ENCODE measurements at places on chromosomes 3 and 15.

DNA sequence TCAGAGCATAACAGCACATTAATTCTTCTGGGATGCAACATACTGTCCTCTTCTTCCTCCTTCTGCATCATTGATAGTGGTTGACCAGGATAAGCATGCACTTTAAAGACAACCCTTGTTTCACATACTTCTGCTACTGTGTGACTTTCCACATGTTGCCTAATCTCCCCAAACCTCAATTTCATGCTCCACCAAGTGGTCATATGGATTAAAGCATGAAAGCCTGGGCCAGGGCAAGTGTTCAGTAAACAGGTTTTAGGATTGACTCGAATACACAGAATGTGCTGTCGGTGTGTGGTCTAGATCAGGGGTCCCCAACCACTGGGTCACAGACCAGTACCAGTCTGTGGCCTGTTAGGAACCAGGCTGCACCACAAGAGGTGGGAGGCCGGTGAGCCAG lies 22.5 kb upstream of the BFSP2 start:
- DNase-seq = no peak

DNA sequence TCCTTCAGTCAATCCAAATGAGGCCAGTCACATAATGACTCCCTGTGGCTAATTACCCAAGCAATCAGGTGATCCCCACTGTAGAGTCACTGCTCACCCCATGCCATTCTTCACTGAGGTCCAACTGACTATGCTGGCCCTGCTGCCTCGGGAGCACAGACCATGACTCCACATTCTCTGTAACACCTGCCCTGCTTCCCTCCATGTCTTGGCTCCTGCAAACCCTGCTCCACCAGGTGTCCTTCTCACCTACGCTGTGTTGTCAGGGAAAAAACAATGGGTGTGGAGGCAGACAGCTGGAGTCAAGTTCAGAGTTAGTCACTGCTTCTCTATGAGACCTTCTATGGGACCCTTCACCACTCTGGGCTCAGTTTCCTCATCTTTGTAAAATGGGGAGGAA lies 6.1 kb upstream of the SFMBT1 start:
- DNase-seq = no peak

- DNase-seq = no peak
Observed at GRCh38 chr15:30072630-30073029, 10.1 kb upstream of the GOLGA8J start.

GRCh38 chr15:78822514-78822913 lies 11.2 kb upstream of the ADAMTS7 start:
- DNase-seq = no peak

GRCh38 chr3:18382760-18383369 lies 42.3 kb downstream of the SATB1 start:
- DNase-seq = no peak
